ENCODE measurements at places on chromosomes 13 and 19.

DNA sequence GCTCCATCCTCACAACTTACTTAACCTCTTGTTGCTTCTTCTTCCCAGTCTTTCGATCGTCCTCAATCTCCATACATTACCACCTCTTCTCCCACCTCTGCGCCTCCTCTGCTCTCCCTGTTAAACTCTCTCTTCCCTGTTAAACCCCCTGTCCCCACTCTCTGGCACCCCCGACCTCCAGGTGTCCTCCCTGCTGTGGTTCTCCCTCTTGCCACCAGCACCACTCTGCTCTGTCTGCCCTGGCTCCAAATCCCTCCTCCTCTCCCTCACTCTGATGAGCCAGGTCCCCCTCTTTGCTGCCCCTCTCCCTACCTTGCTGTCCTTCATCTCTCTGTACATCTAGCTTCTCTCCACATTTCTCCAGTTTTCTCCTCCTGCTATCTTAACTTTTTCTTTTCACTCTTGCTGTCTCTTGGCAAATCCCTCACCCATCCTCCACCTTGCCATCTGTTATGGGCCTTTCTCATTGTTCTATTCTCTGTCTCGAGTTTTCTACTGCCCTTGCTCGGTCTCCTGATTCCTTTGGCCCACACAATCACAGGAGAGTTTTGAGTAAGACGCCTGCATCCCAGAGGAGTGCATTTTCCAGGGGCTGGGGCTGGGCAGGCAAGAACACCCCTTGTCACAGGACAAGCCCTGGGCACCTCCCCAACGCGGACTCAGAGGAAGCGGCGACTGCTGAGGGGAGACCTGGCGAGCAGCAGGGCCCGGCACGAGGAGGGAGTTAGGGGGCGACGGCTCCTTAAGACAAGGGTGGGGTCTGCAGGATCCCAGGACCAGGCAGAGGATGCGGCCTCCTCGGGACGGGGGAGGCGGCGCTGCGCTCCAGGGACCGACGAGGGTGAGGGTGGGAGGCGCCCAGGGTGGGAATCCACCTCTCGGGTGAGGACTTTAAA lies 21.4 kb upstream of the ERVV-1 start:
- no peak for DNase-seq

- DNase-seq = no peak
Measured at GRCh38 chr19:8334458-8335342, 8.4 kb downstream of the KANK3 start.

- DNase-seq = no peak
Measured at GRCh38 chr13:101415358-101416174, 742 bp downstream of the NALCN start.

GRCh38 chr13:20363603-20364002 lies 131.5 kb upstream of the GJB6 start:
- no peak for DNase-seq

- DNase-seq = no peak
Measured at GRCh38 chr13:106340249-106340648, 195.2 kb downstream of the EFNB2 start.

GRCh38 chr13:70162141-70162540 lies 53.9 kb upstream of the KLHL1 start:
- DNase-seq = no peak

GRCh38 chr19:35209646-35210045 lies 18.9 kb downstream of the FAM187B start:
- no peak for DNase-seq

- DNase-seq = no peak
Measured at GRCh38 chr13:41345914-41346589, 35.0 kb downstream of the NAA16 start.

DNA sequence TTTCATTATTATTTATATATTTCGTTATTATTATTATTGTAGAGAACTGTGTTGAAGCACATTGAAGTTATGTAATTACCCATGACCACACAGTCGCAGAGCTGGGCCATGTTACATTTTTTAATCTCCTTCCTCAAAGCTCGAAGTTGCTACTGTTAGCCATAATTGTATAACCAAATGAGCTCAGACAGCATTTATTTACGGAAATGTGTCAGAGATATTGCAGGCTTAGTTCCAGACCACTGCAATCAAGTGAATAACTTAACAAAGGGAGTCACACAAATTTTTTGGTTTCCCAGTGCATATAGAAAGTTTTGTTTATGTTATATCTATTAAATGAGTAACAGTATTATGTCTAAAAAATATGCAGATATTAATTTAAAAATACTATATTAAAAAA lies 147.1 kb upstream of the SLITRK1 start:
- no peak for DNase-seq

- DNase-seq = no peak
Measured at GRCh38 chr19:17125728-17126677, 50.4 kb downstream of the MYO9B start.

GRCh38 chr19:35963514-35963913 lies 27.3 kb downstream of the LRFN3 start:
- no peak for DNase-seq

- DNase-seq = no peak
Measured at GRCh38 chr13:25616674-25617073, 244.9 kb downstream of the ATP8A2 start.

DNA sequence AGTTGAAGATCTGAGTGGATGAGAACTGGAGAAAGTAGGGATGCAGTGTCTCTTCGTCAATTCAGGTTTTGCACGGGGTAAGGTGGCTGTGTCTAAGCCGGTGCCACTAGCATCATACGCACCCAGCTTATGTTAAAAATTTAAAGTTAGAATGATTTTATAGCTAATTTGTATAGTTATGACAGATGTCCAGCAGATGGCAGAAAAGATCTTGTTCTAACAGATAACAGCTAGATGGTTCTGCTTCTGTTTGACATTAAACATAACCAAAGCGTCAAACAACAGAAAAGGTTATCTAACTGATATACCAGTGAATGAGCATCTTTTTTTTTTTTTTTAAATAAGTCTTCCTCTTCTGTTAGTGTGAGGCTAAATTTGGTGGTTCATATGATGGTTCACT lies 18.8 kb upstream of the EDDM13 start:
- DNase-seq = no peak

GRCh38 chr19:33785795-33786194 lies 10.9 kb upstream of the KCTD15 start:
- DNase-seq = no peak

- no peak for DNase-seq
Measured at GRCh38 chr19:5046339-5047039, 77.6 kb downstream of the KDM4B start.

GRCh38 chr19:2483084-2483483 lies 7.2 kb downstream of the GADD45B start:
- no peak for DNase-seq

DNA sequence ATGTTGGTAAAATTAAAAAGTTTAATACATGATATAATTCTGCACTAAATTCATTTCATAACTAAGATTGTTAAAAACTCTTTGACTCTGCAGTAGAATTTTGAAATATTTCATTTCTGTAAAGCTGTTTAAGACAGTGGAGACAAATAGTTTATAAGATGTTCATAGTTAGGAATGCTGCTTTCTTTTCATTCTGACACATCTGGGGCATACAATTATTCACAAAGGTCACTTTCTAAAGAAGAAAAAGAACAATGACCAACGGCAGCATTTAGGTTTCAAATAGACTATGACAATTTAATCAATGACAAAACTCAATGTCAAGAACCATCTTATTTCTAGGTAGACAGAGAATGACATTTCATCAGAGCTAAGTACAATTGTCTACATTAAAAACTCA lies 1422.1 kb downstream of the PCDH9 start:
- DNase-seq = no peak

- no peak for DNase-seq
Measured at GRCh38 chr13:22175241-22175640, 504.4 kb downstream of the FGF9 start.

GRCh38 chr13:66409542-66409941 lies 820.6 kb downstream of the PCDH9 start:
- no peak for DNase-seq

- DNase-seq = no peak
Measured at GRCh38 chr13:97109256-97109655, 112.9 kb upstream of the MBNL2 start.

GRCh38 chr13:65368832-65369231 lies 1861.3 kb downstream of the PCDH9 start:
- DNase-seq = no peak

DNA sequence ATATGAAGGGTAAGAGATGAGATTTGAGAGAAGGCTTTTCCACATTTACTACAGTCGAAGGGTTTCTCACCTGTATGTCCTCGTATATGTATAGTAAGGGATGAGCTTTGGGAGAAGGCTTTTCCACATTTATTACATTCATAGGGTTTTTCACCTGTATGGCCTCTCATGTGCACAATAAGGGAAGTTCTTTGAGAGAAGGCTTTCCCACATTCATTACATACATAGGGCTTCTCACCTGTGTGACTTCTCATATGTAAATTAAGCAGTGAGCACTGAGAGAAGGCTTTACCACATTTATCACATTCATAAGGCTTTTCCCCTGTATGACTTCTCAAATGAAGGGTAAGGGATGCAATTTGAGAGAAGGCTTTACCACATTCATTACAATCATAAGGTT lies 41.8 kb downstream of the ZNF527 start:
- DNase-seq = no peak

DNA sequence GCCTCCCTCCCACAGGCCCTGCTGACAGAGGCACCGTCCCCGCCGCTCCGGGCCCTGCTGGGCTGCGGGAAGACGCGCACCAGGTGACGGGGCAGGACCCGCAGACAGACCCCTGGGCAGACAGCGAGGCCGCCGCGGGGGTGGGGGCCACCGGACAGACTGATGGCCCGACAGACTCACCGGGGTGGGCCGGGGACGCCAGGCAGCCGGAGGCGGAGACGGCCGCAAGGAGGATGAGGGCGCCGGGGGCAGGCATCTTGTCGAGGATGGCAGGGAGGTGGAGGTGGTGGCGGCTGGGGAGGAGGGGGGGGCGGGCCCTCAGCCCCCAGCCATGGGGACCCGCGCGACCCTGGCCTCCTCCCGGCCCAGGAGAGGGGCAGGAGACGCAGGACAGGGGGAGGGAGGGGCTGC lies 309 bp downstream of the LMTK3 start:
- no peak for DNase-seq

- no peak for DNase-seq
Measured at GRCh38 chr13:29817604-29818378, 32.6 kb downstream of the UBL3 start.

GRCh38 chr13:48741377-48741776 lies 87.6 kb downstream of the CYSLTR2 start:
- no peak for DNase-seq

GRCh38 chr19:37928527-37929286 lies 21.7 kb downstream of the SIPA1L3 start:
- DNase-seq = no peak

- no peak for DNase-seq
Measured at GRCh38 chr13:106155411-106155810, 380.1 kb downstream of the EFNB2 start.

- DNase-seq = no peak
Measured at GRCh38 chr13:113996912-113997745, 23.3 kb upstream of the C13orf46 start.

- no peak for DNase-seq
Measured at GRCh38 chr13:25249001-25249543, 38.2 kb downstream of the MTMR6 start.

DNA sequence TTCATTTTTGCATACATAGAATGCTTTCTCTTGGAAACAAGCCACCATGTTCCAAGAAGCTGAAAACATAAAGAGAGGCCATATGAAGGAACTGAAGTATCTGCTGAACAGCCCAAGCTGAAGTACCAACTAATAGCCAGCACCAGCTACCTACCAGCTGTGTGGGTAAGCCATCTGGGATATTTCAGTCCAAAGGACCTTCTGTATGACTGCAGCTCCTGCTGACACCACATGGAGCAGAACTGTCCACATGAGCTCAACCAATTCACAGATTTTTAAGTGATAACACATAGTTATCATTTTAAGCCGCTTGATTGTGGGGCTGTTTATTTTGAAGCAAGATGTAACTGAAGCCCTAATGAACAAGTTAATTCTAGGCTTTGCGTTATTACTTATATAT lies 621.1 kb upstream of the KLHL1 start:
- DNase-seq = no peak

DNA sequence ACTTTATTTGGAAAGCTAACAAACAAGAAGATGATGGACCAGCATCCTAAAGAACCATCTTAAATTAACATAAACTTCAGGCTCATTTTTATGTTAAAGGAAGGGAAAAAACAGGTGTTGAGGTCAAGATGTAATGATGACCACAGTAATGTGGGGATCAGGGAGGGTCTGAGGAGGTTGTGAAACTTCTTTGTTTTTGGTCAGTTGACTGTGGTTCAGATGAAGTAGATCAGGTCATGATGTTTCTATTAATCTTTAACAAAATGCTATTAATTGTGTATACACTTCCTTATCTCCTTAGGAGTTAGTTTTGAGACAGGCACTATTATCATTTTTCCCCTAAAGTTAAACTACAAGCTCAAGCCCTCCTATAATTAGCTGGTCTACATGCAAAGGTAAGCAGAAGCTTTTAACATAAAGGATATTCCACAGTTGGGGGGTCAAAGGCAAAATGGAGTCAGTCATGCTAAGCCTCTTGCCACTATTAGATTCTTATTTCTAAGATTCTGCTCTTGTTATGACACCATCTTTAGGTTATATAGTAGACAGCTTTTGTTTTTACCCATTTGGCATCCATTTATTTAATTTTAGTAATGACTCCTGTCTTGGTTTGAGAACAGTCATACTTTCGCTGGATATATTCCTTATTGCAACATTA lies 800.1 kb upstream of the PCDH9 start:
- DNase-seq = no peak

DNA sequence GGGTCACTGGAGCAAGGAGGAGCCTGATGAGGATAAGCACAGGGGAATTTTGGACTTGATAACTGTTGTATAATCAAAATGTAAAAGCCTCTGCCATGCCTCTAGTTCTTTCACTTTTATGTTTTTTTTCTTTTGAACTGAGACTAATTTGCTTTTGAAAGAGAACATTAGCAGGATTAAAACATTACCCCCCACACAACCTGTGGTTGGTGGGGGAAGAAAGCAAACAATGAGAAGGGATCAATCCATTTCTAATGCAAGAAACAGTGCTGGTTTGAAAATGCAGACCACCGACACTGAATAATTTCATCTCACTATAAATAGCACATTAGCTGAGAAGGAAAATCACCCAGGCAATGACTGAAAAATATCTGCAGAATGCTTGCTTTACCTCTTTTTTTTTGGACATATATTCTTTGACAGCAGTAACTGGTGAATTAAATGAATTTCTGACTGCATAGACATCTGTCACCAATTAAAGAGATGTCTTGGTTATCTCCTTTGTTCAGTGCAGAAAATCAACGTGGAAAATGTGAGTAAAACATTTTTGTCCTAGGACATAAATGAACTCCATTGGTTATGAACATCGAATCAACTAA lies 48.6 kb upstream of the TRPC4 start:
- no peak for DNase-seq

- no peak for DNase-seq
Measured at GRCh38 chr19:2113439-2114211, 16.9 kb downstream of the IZUMO4 start.

DNA sequence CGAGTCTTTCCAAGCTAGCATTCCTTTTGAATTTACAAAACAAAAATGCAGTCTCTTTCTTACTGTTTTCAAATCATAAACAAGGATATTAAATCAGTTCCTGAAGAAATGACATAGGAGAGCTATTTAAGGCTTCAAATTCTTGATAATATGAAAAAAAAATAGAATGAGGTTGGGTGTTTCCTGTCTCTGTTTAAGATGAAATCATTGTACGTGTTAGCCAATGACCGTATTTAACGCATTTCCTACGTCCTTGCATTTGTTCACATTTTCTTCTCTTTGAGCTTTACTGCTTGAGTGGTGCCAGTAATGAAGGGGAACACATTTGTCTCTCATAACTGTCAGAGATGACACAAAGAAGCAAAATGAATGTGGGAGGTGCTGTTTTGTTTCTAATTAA lies 821.3 kb downstream of the DIAPH3 start:
- no peak for DNase-seq

GRCh38 chr19:39401549-39402345 lies 4.9 kb upstream of the ZFP36 start:
- DNase-seq = no peak

Data from esophagus squamous epithelium (tissue), 5 donors.